Right renal cortex interstitium (tissue), 3 donors: ENCODE measurements at places on chromosomes 5 and 9.
A peak's percentile ranks its signal among the peaks of the same experiment; 100 is the strongest.

- no peak for DNase-seq
Measured at GRCh38 chr5:38686658-38687057, 130.2 kb upstream of the LIFR start.

- no peak for DNase-seq
Measured at GRCh38 chr5:169162407-169162806, 138.5 kb downstream of the SLIT3 start.

- no peak for DNase-seq
Measured at GRCh38 chr9:106752581-106752980, 110.4 kb upstream of the ZNF462 start.

- no peak for DNase-seq
Measured at GRCh38 chr5:62465985-62466925, 53.7 kb downstream of the IPO11 start.

- no peak for DNase-seq
Measured at GRCh38 chr5:45189042-45189441, 380.3 kb downstream of the MRPS30 start.

GRCh38 chr5:44387921-44388320, 1.3 kb downstream of the FGF10 start:
- no peak for DNase-seq

- no peak for DNase-seq
Measured at GRCh38 chr9:3137347-3137695, 293.4 kb upstream of the PUM3 start.

- DNase-seq = no peak
Measured at GRCh38 chr5:27810458-27810857, 772.1 kb upstream of the CDH9 start.

DNA sequence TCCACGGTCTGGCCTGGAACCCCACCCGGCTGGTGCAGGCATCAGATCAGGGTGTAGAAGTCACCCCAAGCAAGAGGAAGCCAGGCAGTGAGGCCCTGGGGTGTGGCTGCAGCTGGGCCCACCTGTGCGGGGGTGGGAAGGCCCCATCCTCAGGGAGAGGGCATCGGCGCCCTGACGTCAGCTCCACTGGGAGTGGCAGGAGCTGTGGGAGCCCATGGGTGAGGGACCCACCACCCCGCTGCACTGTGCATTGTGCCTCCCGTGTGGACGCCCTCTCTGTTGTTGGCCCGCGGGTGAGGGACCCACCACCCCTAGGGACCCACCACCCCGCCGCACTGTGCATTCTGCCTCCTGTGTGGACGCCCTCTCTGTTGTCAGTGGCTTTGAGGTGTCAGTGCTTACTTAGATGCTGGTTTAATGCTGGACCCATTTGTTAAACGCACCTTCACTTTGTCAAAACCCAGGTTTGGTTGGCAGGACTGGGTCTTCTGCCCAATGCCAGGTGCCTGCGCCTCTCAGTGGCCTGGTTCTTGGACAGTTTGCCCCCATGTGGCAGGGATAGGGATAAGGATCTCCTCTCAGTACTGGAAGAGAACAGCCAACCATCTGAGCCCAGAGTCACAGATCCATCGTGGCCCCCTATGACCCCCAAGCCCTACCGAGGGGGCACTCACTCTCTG, 6.9 kb upstream of the EXOC3 start:
- DNase-seq = no peak

DNA sequence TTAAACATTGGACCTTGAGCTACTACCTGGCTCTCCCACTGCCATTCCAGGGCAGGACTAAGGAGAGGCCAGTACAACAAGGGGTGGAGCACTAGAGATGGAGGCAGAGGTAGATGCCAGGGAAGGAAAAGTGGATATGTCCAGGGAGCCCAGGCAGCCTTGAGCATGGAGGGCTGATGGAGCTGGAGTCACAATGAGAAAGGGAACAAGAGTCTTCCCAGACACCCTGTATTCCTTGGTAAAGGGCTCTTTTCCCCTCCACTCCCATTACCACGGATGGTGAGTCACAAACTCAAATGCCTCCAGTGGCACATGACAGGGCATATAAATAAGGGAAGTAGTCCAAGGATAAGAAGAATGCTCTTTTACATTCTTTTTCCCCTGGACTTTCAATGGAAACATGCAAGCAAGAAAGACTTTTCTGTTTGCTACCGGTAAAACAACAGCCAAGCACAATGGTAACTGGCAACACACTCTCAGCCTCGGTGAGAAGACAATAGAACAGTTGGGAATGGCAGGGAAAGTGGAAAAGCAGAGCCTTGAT, 16.7 kb downstream of the ERAP1 start:
- no peak for DNase-seq

DNA sequence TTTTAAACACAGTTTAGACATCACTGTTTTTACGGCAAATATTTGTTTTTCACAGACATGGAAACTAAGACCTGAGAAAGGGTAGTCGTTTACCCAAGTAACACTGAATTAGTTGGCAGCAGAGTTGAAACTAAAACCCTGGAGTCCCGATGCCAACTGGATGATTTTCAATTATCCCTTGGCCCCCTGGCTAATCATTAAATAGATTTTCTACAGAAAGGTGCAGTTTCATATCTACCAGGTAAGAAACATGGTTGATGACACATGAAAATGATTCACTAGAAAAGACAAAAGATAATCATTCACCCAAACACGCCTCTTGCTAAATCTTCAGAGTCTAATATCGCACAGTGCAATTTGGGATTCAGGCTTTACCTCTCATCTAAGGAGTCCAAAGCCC, 136.9 kb downstream of the SEMA5A start:
- no peak for DNase-seq

- DNase-seq = no peak
Measured at GRCh38 chr5:172452398-172453205, 1.7 kb downstream of the SH3PXD2B start.

DNA sequence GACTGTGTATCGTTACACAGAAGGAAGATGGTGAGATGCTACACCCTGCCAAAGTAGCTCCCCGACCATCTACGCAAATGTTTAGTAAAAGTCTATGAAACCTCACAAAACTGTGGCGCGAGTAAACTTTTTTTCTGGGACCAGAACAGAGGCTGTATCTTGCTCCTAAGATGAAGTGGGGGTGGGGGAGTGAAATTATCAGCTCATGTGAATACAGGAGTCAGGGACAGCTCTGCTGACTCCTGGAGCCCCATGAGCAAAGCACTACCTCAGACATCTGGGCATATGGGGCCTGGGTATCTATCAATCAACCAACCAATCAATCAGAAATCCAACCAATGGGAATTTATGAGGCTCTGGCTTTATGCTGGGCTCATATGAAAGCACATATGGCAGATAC, 138.6 kb upstream of the RANBP3L start:
- no peak for DNase-seq

- no peak for DNase-seq
Measured at GRCh38 chr9:126818482-126818881, 13.6 kb downstream of the ZBTB43 start.

- no peak for DNase-seq
Measured at GRCh38 chr9:71479621-71480020, 288.7 kb downstream of the CEMIP2 start.

DNA sequence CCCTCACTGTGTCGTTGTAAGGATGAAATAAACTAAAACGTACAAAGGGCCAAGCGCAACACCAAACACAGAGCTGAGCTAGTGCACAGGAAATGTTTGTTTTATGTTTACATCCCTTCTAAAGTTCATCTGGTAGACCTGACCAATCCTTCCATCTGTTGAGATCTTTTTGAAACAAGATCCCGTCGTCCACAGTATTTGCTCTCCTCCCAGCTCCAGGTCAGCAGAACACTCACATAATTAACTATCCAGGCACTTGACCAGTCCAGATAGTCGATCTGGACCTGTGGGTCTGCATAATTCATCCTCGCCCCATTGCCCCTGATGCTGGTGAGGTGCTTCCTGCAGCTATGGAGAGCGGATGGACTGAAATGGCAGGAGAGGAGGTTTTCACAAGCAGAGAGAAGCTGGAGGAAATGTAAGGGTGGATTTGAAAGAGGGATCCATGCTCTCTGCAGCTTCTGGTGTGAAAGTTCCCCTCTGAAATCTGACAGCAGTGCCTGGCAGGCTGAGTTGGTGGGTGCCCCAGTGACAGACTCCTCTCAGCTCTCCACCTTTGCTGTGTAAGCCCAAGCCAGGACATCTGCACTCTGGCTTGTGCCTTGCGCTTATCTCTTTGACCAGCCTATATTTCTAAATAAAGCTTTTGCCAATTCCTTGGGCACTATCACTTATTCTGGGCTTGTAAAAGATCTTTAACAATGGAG, 102.4 kb downstream of the TTLL11 start:
- DNase-seq = no peak

GRCh38 chr9:103997856-103998370, 96.2 kb upstream of the SMC2 start:
- DNase-seq = no peak

- no peak for DNase-seq
Measured at GRCh38 chr9:115665519-115665918, 488.1 kb upstream of the PAPPA start.

- no peak for DNase-seq
Measured at GRCh38 chr9:133563291-133563796, 28.8 kb downstream of the ADAMTSL2 start.

GRCh38 chr5:106474066-106474465, 1196.7 kb downstream of the EFNA5 start:
- peak; percentile 3 for DNase-seq

DNA sequence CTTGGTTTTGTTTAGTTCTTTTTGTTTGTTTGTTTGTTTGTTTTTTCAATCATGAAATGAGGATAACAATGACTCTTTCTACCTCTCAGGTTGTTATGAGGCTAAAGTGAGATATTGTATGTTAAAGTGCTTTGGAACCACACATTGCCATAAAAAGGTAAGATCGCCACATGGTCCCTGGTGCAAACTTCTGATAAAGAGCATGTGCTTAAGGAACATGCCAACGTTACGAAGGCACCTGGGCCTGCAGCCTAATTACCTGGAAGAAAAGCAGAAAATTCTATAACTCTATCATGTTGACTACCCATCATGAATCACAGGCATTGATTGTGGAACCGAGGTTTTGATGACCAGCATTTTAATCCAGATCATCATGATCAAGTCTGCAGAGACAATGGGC, 151.8 kb downstream of the DROSHA start:
- no peak for DNase-seq

GRCh38 chr5:106875591-106876297, 795.0 kb downstream of the EFNA5 start:
- no peak for DNase-seq

- no peak for DNase-seq
Measured at GRCh38 chr9:13461414-13461991, 182.0 kb upstream of the MPDZ start.

DNA sequence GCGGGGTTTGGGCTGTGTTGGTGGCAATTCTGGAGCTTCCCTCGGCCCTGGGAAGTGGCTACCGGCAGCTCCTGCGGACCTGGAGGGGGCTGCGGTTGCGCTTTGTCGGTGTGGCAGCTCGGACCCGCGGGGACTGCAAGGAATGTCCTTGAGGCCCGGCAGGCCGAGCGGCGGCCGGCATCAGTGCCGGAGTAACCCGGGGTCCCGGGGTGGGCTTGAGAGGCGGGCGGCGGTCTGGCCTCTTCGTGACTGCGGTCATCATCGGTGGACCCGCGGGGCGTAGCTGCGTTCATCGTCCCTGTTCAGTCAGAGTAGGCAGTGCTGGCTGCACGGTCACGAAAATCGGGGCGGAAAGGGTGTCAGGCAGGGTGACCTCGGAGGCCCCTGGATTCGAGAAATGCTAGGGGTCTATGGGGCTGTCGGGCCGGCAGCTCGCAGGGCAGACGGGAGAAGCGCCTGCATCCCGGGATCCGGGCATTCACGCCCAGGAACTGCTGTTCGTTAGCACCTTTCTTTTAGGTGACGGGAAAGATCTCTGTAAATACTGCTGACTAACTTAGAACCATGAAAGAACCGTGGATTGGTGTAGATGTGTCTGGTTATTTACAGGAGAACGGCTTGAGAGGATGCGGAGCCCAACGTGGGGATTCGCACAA, 474 bp downstream of the HMGCR start:
- DNase-seq = no peak

GRCh38 chr5:148938522-148938882, 112.1 kb downstream of the ADRB2 start:
- no peak for DNase-seq

GRCh38 chr5:10455277-10455670, 13.6 kb downstream of the ROPN1L start:
- DNase-seq = no peak

GRCh38 chr5:156677963-156678362, 172.1 kb upstream of the PPP1R2B start:
- no peak for DNase-seq

- peak; percentile 82 for DNase-seq
Measured at GRCh38 chr5:181260720-181261319, at the start of gene TRIM52. TRIM52 (minus strand) TSS chr5:181261143; CDS start chr5:181260813, 330 bp downstream.

DNA sequence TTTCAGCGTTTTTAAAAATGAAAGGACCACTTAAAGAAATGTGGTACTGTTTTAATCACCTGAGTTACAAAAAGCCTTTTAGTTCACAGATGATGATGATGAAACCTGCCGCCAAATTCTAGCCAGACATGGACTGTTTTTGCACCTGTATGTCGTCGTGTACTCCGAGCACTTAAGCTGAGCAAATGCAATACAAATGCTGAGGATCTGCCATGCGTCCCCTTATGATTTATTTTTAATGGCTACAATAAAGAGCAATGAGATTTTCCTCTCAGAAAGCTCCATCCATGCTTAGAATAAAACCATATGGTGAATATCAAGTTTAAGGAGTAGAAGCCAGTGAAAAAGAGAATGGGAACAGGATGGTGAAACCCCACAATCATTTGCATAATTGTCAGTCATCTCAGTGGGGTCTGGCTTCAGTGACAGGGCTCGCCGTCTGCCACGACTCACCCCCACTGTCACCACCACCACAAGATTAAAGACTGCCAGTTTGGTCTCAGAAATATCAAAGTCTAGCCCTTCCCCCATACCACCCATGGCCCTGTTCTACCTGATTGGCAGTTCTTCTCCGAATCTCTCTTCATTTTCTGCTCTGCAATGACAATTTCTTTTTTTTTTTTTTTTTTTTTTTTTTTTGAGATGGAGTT, 159.9 kb downstream of the GOLPH3 start:
- DNase-seq = no peak

- DNase-seq = no peak
Measured at GRCh38 chr5:179817890-179818745, 2.6 kb upstream of the SQSTM1 start.

DNA sequence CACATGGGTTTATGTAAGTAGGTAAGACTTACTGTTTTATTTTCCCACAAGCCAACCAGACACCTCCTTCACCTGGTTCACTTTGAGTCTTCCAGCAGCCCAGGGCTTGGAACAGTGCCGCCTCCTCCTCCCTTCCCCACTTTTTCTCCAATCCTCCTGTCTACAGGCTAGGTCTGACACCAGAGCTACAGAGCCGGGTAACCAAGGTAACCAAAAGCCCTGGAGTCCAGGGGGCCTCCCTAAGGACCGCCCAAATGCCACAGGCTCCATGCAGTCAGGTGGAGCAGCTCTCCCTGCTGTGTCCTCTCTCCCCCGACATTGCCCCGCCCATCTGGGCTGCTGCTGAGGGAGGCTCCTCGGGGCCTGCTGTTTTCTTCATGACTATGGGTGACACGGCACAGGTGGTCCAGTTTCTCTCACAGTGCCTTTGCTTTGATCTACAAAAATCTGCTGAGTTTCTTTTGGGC, 138.0 kb upstream of the EFNA5 start:
- peak; percentile 63 for DNase-seq

- DNase-seq = no peak
Measured at GRCh38 chr5:124990723-124991122, 244.3 kb upstream of the ZNF608 start.
